CD8-positive, alpha-beta memory T cell (primary cell): ENCODE measurements at places on chromosomes 6 and 20.

DNA sequence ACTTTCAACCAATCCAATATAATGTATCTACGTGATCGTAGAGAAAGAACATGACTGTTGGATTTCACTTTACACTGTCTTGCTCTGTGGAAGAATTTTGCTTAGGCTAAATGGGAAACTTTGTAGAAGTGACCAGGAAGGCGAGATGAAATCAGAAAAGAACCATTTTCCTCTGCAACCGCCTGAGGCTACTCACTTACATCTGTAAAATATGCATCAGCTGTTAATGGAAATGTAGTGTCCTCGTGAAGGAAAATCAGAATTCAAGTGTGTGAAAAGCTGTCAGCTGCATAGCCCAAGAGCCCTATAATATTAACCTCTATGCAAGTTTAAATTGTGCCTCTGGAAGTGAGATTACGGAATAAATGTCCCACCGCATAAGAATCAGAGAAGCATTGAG lies 277.9 kb downstream of the C6orf118 start:
- no peak for DNase-seq

DNA sequence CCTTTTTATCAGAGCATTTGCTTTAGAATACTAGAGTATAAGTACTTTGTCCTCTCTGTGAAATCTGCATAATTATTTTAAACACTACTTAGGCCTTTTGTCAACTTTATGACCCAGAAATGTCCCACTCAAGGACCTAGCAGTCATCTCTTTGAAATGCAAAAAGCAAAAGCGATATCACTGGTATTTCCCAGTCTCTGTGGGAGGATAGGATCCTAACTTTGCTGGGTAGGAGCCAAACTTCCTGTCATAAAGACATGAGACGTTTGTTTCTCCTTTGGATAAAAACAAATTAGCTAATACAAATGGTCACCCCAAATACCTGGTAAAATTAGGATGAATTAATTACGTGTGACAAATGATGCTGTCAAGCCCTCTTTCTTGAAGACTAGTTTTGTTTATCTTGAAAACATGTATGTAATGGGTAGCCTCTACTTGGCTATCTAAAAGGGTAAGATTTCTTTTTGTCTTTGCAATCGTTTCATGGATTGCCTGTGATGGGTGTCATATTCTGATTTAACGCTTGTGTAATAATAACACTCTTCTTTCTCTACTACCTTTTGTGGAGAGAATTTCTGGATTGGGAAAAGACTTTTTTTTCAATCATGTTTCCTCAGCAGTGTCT lies 36.2 kb downstream of the DCDC2 start:
- no peak for DNase-seq

- DNase-seq, result no peak
Measured at GRCh38 chr6:28580475-28580874, 54.8 kb downstream of the GPX5 start.

GRCh38 chr6:77368660-77369313 lies 94.5 kb downstream of the HTR1B start:
- no peak for DNase-seq

- DNase-seq, result no peak
Measured at GRCh38 chr20:41769592-41770018, 151.4 kb upstream of the CHD6 start.

DNA sequence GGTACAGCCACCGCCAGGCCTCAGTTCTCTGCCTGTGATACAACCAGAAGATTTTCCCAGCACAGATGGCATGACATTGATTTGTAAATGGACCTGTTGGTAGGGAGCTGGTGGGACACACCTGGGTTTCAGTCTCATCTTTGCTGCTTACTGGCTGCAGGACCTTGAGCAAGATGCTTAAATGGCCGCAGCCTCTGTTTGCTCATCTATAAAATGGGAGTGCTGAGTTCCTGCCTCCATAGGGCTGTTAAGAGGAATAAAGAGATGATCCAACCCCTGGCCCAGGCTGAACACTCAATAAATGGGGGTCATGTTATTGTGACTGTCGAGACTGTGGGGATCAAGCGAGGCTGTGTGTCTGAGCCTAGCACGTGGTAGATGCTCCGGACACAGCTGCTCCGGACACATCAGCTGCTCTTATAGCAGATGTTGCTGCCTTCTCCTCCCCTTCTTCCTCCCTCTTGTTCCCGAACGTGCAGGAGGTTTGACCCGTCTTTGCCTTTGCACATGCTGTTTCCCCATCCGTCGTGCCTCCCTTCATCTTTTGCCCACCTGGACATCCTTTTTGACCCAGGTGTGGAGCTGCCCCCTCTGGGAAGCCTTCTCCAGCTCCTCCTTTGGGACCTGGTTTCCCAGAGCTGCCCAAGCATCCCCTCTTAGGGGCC lies 29.2 kb downstream of the DLGAP4 start:
- DNase-seq, result no peak

DNA sequence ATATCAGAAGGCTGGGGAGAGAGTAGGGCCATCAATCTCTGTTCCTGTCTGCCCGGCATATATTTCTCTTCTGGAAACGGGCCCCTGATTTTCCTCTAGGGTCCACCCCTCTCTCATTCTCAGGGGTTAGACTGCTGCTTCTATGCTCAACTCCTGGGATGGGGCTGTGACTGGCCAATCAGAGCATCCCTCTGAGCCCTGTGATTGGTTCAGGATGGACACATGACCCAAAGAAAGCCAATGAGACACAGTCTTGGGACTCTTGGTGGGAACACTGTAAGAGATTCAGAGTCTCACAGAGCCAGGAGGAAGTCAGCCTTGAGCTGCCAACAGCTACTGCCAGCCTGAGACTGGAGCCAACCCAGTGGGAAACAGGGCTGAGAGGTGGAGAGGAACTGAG lies 31.0 kb upstream of the KCNB1 start:
- DNase-seq, result no peak

- no peak for DNase-seq
Measured at GRCh38 chr6:126170978-126171382, 168.9 kb upstream of the CENPW start.

GRCh38 chr6:44128020-44128917 lies 915 bp downstream of the TMEM63B start:
- no peak for DNase-seq
